AG08395 (cell line): ENCODE measurements at places on chromosomes 4 and X.

GRCh38 chr4:4564522-4564921 lies 22.7 kb upstream of the STX18 start:
- DNase-seq, result no peak

- DNase-seq, result peak; percentile 2
Observed at GRCh38 chr4:188783606-188784160, 644.4 kb downstream of the TRIML1 start.

GRCh38 chr4:140044337-140044902 lies 109.6 kb downstream of the MAML3 start:
- DNase-seq, result no peak

- no peak for DNase-seq
Observed at GRCh38 chrX:148618470-148619445, 118.3 kb downstream of the AFF2 start.

- DNase-seq, result peak; percentile 55
Observed at GRCh38 chrX:120761810-120762209, 113.9 kb downstream of the CT47B1 start.

GRCh38 chrX:9767375-9767774 lies 1.7 kb upstream of the GPR143 start:
- DNase-seq, result no peak

GRCh38 chr4:8198206-8198905 lies 734 bp upstream of the SH3TC1 start:
- DNase-seq, result no peak

- peak; percentile 75 for DNase-seq
Observed at GRCh38 chr4:7987148-7987989, 47.7 kb upstream of the AFAP1 start.

DNA sequence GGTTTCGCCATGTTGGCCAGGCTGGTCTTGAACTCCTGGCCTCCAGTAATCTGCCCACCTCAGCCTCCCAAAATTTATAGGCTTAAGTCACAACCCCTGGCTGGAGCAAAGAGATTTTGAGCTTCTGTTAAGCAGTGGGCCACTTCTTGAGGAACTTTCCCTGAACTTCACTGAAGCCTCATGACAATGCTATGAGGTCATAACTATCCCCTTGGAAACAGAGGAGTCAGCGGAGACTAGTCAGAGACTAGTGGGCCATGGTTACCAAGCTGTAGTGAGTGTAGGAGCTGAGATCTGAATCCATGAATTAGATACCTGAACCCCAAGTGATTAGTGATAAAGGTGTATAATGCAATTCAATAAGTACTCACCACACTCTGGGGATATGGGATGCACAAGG lies 145.1 kb upstream of the MSX1 start:
- peak; percentile 45 for DNase-seq

GRCh38 chr4:61918507-61918906 lies 718.4 kb downstream of the ADGRL3 start:
- DNase-seq, result no peak

GRCh38 chr4:15400226-15400625 lies 27.6 kb upstream of the C1QTNF7 start:
- DNase-seq, result no peak

DNA sequence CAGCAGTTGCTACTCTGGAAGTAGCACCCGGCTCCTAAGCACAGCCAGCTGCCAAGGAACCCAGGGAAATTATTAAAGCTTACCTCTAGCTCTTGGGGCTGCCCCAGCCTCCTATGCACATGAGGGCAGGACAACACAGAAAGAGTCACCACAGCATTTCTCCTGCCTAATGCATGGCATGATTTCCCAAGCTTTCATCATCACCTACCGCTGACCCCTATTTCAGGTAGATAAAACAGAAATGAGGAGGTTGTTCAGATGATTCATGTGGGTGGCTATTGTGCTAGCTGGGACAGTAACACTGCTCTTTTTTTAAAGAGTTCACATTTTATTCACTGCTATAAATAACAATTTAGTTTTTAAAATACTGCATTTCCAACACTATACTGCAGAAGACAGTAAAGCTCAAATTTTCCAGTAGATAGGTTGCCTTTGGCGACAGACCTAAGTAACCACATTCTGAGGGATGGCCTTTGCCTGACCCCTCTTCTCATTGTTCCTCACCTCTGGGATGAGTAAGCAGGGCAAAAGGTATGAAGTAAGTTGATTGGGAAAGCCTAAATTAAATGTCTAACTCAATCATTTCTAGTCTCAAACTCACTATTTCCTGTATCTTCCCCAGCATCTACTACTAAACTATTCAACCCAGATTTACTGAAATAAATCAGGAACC lies 16.7 kb downstream of the CASK start:
- DNase-seq, result no peak

GRCh38 chrX:129958083-129958465 lies 24.4 kb upstream of the BCORL1 start:
- DNase-seq, result no peak

- peak; percentile 16 for DNase-seq
Observed at GRCh38 chr4:154158361-154159155, 333.0 kb downstream of the DCHS2 start.

DNA sequence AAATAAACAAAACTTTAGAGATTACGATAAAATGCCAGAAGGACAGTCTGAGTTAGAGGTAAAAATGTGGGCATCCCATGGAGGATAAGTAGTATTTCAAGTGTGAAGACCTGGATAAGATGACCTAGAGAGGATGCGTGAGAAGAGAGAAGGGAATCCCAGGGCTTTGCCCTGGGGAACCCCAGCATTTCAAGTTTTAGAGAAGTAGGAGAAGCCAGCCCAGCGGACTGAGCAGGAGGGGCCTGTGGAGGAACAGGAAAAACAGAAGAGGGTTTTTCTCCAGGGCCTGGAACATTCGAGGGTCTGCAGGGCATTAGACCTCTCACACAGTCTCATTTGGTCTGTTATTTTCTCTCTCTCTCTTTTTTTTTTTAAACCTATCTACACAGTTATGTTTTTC lies 2.9 kb upstream of the CFP start:
- no peak for DNase-seq

DNA sequence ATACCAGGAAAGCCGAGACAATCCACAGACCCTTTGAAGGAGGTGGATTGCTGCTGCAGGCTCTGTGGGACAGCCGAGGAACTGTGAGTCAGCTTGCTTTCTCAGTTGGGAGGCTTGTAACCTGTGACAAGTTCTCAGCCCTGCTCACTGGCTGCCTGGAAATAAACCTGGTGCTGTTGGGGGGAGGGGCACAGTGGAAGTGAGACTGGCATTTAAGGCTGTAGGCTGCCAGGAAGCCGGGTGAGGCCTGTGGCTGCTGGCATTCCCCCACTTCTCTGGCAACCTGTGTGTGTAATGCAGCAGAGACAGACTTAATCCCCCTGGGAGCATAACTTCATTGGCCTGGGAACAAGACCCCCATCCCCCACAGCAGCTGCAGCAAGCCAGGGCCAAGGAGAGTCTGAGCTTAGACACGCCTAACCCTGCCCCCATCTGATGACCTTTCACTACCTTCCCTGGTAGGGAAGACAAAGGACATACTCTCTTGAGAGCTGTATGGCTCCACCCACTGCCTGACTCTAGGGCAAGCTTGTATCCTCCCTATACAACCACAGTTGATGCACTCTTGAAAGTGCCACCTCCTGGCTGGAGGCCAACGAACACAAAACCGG lies 64.1 kb downstream of the ALPK1 start:
- no peak for DNase-seq

GRCh38 chr4:189858435-189858834 lies 82.2 kb upstream of the FRG1 start:
- DNase-seq, result no peak

DNA sequence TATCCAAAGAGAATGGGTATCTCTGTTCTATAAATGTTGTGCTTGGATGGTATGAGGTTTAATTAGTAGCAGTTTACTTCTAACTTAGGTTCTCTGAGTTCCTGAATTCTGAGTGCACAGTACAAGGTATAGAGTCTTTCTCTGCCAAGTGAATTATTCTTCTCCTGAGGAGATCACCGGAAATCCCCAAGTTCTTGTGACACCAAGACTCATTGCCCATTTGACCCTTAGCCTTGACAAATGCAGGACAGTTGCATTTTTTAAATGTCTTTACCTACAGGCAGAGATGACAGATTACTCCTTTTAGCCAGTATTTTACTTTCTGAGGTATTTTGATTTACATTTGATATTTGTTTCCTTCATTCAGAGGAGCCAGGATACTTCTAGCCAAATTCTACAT lies 72.9 kb downstream of the MAOA start:
- DNase-seq, result no peak

- DNase-seq, result peak; percentile 57
Observed at GRCh38 chr4:173448103-173448502, 49.2 kb upstream of the SCRG1 start.

- DNase-seq, result peak; percentile 68
Observed at GRCh38 chr4:101977076-101977475, 186.5 kb downstream of the BANK1 start.

DNA sequence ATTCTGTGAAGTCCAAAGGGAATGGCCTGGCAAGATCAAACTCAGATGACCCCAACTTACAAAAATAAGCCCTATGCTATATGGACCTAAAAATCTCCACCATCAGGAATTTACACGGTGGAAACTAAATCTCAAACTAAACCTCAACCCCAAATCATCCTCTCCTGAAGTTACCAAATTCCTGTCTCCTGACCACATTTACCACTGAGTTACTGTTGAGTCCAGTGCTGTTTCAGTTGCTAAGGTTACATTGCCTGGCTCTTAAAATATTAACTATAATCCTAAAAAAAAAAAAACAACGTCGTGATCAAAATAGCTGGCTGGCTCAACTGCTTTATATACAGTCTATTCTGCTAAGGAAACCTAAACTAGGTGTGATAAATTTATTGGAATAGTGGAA lies 315.2 kb upstream of the SLIT2 start:
- peak; percentile 80 for DNase-seq

DNA sequence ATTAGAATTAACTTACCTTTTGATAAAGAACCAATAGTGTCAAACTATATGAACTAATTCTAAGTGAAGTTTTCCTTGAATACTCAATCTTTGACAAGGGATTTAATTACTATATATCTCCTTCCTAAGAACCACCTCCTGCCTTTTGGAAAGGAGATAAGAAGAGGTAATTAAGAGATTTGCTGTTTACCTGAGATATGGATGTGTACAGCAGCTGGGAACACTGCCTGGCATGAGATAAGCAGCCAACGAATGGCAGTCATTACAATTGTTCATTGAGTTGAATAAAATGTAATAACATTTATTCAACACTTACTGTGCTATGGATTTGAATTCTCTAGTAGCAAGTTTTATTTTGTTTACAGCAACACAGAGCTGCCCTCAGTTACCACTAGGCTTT lies 407.1 kb downstream of the SPOCK3 start:
- no peak for DNase-seq

DNA sequence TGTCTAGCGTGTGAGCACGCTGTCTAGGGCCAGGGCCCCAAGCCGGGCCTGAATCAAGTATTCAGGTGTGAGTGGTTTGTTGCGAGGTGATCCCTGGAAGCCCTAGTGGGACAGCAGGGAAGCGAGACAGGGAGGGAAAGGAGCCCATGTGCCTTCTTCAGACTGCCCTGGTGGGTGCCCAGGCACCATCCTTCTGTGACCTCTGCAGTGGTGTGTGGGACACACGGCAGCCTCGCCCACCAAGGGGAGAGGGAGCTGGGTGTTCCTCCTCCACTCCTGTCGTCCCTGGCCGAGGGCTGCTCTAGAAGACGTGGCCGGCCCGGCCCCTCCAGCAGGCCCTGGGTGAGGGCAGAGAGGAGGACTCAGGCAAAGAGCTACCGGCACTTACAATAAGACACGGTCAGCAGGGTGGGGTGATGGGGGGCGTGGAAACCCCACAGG lies 47.4 kb downstream of the HTRA3 start:
- DNase-seq, result no peak
